Activated T-helper 17 cell treated with anti-CD3 and anti-CD28 coated beads, Interleukin-2, amount 50 U/mL, for 72 hours (primary cell): ENCODE measurements at places on chromosomes 7 and 10.

DNA sequence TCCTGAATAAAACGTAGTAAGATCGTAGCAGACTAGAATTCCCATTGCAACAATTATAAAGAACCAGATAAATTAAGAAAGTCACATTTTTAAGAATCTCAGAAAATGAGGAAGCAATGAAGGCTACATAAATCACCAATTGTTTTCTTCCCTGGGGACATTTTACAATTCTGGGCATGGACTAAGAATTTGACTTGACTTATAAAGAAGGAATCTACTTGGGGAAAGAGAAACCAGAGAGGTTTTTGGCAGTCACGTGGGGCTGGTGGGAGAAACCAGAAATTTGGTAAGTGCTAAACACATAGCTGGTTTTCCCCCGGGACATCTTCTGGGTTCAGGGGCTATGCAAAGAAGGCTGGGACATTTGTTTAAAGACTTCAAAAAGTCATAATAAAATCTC is 109.8 kb upstream of the IL6 start:
- no peak for ATAC-seq

- no peak for ATAC-seq
Measured at GRCh38 chr7:50952544-50952943, 169.8 kb upstream of the GRB10 start.

- ATAC-seq, result no peak
Measured at GRCh38 chr10:31580646-31581045, 261.6 kb downstream of the ZEB1 start.

DNA sequence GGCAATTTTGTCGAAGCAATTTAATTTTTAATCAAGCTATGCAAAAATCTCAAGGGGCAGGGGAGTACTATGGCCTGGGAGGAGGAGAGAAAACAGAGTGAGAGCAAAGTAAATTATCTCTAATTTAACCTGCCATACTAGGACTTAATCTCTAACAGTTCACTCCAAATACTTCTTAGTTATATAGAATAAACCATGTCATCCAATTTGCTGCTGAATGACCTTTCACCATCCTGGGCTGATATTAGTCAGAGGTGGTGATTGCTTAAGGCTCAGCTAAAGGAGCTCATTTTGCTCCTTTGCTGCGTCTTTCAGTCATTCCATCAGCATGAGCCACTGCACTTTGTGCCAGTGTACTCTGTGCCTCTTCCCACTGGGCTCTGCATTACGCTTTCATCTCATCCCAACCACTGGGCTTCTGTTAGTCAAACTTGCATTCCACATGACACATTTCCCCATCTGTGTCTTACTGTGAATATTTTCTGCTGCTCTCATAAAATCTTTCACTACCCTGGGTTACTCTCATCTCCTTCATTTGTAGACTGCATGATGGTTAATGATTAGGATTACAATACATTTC is 84.3 kb downstream of the CD36 start:
- ATAC-seq, result no peak

GRCh38 chr10:74382663-74383062 is 231.6 kb downstream of the ADK start:
- ATAC-seq, result peak; percentile 55

DNA sequence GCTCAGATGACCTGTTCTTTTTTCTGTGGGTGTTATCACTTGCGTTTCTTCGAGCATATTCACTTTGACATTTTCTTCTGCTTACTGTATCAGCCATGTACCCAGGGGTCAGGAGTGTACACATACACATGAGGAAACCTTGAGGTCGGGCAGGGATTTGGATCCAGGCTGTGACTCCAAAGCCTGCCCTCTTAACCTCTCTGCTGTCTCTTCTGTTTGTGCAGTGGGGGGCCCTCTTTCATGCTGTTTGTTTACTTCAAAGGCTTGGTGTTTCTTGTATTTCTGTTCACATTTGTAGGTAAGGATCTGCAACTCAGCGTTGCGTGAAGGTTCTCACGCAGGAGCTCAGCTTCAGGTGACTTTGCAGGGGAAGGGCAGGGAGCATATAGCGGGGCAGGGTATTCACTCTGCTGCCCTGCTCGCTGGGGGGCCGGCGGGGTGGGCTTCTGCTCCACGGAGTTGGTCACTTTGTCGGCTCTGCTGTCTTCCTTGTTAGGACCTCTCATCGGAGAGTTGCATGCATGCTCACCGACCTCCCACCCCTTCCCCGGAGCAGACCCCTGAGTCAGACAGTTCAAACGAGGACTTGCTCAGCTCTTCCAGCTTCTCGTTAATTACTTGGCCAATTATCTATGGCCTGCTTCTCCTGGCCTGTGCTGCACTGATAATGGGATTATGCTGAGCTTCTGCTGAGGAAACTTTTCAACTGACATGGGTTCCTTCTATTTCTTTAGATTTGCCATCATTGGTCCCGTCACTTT is 77.5 kb downstream of the SDK1 start:
- no peak for ATAC-seq

- peak; percentile 51 for ATAC-seq
Measured at GRCh38 chr10:25068152-25069058, 52.0 kb downstream of the THNSL1 start.

DNA sequence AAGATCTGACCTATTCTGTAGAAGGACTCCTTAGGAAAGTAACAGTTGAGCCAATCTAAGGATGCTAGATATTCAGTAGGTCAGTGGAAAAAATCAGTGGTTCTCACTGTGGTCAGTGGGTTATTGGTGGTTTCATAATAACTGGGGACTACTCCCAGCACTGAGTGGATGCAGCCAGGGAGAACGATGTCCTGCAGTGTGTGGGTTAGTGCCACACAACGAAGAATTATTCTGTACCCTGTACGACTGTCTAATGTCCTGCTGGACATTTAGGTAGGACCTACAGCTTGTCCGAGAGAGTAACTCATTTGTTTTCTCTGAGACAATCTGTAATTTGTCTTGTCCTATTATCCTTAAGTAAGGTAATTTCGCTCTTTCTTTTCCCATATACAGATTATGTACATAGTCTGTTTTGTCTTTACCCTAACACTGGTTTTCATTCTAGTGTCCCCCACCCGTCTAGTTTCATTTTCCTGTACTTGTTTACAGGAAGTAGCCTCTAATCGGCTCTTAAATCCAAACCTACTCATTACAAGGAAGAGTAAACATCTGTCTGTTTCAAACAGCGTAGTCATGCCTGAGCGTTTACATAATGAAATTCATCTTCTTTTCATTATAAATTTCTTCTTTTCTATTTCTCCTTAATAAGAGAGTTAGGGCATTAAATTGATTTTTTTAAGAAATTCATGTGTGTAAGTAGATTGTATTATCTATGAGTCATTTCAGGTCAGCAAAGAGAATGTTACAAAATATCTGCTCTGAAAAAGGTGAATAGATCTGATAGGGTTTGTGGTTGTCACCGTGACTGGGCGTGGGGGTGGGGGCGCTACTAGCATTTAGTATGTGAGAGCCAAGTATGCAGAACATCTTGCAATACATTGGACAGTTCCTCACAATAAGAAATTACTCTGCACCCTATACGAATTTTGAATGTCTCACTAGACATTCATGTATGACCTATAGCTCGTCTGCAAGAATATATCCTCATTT is 8.3 kb upstream of the ZC3HAV1L start:
- ATAC-seq, result peak; percentile 66

DNA sequence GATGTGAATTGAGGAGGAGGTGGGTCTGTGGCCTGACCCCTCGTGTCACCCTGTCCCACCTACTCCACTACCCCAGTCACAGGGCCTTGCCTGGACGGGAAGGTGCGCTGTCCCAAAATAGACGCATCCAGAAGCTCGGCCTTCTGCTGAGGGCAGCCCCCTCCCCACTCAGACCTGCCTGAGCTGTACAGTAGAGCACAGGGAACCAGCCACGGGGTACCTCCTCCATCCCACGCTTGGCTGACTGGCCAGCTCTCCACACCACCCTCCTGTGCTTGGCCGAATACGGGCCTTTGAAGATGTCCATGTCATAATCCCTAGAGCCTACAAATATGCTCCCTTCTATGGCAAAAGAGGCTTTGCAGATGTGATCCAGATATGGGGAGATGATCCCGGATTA is 88.3 kb downstream of the CHST15 start:
- no peak for ATAC-seq

- peak; percentile 46 for ATAC-seq
Measured at GRCh38 chr7:114922652-114923402, 933 bp downstream of the MDFIC start.

GRCh38 chr7:151276666-151277590 is 28.4 kb upstream of the SMARCD3 start:
- ATAC-seq, result peak; percentile 84

DNA sequence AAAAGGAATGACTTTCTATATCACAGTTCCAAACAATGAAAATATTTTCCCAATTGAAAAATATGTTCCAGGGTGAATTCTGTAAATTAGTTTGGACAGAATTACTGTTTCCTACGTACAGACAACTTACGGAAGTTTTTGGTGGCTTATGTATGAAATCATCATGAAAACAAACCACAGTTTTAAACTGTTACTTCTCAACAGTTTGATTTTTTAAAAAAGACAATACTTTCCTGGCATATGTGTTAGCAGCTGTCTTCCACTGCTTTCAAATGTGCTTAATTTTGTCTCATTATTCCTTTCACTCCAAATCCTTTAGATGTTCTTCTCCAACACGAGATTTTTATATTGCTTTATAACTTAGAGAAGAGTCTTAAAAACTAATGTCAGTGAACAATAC is 56.2 kb downstream of the SEMA3A start:
- ATAC-seq, result no peak

DNA sequence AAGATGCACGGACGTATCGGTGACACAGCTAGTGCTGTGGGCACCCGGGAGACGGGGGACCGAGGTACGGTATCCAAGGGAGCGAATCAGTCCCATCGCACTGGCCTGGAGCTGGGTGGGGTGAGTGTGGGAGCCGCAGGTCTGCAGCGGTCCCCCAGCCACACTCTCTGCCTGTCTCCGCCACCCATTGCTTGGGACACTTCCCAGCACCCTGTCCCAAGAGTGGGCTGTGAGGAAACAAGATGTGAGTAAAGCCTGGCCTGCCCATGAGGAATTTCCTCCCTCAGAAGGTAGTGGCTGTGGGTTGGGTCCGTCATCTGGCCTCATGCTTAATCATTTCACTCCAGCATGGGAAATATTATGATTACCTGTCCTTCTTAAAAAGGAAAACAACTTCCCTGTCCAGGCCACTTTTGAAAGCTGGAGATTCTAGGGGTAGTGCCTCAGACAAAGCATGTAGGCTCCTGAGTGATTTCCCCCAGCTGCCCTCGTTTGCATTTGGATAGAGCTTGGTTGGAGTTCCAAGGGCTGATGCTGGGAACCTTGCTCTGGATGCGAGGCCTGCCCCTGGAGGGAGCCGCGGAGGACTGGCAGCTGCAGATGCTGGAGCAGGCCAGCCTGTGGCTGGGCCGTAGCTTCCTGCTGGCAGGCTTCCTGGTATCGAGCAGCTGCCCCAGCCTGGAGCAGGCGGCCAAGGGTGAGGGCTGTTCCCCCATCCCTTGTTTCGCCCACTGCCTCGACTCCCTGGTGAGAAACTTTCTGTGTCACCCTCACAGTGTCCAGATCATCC is 6.2 kb upstream of the ACTR3C start:
- ATAC-seq, result no peak

DNA sequence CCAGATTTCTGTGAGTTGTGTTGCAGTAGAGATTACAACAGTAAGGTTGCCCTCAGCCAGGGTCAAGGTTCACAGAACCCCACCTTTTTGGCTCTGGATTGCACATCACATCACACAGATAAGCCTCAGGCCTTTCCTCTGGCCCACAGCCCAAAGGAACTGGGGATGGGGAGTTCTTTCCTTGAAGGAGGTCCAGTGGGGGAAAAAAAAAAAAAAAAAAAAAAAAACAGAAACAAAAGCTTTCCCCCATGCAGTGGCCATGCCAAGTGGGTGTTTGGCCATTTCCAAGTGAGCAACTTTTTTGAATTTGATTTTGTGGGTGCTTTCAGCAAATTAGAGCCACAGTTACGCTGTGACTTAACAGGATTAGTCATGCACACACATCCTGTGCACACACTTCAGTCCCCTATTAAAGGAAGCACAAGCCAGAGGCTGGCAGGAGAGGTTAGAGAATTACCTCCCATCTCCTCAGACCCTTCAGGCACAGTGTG is 79.3 kb upstream of the NANOS1 start:
- ATAC-seq, result peak; percentile 23

DNA sequence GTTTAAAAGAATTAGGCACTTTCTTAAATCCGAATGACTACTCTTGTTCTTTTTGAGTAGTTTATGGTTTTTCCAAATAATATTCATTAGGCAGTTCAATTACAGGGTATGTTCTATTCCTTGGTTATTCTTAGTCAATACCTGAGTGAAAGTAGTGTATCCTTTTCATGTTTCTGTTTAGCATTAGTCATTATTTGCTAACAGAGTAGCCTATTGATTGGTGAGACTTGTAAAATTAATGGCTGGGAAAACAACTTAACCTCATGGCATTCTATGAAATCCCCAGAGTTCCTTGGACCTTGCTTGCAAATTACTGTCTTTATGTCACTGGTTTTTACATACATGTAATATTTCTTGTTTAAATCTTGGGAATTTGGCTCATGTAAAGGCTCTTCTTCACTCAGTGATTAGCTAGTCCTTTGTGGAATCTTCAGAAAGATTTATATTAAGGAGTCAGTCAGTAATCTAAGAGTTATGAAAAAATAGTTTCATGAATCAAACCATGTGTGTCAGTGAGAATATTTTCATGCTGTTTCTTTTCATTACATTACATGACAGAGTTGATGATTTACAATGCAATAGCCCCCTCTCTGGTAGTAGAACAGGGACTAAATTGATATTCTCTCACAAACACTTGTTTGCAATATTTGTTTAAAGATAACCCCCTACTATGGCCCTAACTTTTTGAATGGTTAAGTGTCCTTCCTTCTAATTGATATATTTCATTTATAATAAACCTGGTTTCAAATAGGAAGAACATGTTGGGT is 81.5 kb upstream of the LRRTM3 start:
- no peak for ATAC-seq

DNA sequence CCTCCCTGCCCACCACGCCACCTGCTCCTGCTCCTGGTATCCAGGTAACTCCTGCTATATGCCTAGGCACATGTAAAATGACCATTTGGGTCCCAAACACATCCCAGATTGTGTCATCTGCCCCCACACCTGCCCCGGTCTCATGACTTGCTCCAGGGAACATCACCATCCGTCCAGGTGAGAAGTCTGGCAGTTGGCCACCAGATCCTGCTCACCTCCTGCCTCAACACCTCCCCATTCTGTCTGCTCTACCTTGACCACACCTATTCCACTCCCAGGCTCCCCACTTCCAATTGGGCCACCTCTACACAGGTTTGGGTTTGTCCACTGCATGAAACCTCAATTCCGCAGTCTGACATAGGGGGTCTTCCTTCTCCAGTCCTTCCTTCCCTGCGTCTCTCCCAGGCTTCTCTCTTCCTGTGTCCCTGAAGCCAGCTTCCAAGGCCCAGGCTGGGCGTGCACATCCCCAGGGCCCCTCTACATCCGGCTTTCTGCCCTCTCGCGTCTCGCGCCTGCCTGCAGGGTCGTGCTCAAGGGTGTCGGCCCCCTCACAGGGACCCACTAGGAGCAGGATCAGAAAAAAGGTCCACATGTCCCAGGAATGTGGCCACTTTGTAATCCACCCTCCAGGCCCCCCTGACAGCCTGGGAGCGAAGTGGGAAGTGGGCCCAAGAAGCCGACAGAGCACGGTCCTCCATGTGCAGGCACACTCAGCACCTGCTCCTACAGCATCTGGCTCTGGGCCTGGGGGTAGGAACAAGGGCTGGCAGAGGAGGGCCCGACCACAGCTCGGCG is 49.3 kb upstream of the DAGLB start:
- no peak for ATAC-seq

GRCh38 chr7:25098096-25099046 is 26.7 kb downstream of the CYCS start:
- ATAC-seq, result peak; percentile 75

GRCh38 chr10:125538947-125539731 is 143.8 kb downstream of the TEX36 start:
- ATAC-seq, result no peak

GRCh38 chr7:23021596-23021995 is 7.7 kb upstream of the HYCC1 start:
- ATAC-seq, result no peak
